DMS 273 treated with DMSO at 0.1 percent for 48 hours (cell line): ENCODE measurements at places on chromosomes 7 and 10.

DNA sequence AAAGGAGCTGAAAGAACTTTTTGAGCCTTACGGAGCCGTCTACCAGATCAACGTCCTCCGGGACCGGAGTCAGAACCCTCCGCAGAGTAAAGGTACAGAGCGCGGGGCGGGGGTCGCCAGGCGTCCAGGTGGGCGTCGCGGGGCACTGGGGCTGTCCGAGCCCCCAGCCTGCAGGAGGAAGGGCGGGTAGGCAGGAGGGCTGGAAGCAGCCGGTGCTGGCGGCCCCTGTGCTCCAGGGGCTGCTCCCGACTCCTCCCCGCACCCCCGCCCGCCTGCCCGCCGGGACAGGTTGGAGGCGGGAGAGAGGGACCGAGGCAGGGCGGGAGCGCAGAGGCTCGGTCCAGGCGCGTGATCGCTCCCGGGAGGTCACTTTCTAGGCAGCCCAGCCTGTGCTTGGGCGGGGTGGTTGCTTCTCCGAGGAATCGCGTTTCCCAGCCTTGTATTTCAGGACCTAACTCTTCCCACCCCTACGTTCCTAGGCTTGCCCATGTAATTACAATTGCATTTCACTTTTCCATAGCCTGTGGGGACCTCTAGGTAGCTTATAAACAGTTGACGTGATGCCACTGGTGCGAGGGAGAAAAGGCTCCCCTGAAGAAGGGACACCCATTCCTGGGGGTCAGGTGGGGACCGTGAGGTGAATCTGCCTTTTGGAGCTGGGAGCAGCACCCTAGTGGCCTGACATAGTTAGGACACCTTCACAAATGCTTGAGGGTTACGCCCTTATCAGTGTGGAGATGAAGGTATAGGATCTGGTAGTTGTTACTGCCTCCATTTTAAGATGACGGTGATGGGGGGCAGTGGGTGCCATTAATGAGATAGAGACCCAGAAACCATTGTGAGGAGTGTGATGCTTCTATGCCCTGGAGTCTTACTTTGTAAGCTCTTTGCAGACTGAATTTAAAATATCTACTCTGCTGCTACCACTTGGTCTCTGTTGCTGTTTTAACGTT lies 148.2 kb downstream of the CELF2 start:
- peak; percentile 15 for DNase-seq

- DNase-seq, result no peak
Observed at GRCh38 chr10:75417522-75417927, 13.9 kb upstream of the LRMDA start.

DNA sequence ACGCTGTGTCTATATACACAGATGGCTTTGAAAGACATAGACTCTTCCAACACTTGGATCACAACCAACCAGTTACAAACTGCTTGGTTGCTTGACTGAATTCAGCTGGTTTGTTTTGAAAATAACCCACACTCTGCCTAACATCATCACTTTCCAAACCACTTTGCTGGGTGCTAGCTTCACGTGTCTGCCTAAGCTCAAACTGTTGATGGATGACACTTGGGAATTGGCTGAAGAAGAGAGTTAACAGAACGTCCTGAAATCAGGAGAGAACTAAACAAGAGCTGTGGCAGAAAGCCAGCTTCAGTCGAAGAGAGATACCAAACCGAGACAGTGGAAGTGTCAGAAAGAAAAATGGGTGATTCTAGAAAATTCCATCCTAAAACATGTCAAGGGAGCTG lies 420.8 kb upstream of the AUTS2 start:
- no peak for DNase-seq

DNA sequence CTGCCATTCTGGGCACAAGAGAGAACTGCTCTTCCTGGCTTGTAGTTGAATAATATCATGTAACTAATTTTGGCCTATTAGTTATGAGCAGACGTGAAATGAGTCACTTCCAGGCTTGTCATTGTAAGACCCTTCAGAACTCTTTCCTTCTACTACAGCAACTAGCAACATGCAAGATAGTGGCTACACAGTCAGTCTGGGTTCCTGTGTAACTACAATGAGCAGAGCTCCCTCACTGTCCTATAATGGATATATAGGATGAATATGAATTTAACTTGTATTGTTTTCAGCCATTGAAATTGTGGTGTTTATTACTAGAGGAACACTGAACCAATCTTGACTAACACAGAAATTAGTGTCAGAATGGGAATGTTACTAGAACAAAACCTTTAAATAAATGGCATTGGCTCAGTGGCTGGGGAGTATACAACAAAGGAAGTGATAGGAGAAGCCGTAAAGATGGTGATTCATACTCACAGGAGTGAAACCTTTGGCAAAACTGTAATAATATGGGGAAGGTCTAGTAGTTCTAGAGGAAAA lies 2.9 kb upstream of the MTPN start:
- DNase-seq, result no peak

GRCh38 chr10:125029584-125030242 lies 87.8 kb downstream of the ZRANB1 start:
- no peak for DNase-seq

GRCh38 chr7:76238326-76238725 lies 36.6 kb downstream of the SRRM3 start:
- no peak for DNase-seq

DNA sequence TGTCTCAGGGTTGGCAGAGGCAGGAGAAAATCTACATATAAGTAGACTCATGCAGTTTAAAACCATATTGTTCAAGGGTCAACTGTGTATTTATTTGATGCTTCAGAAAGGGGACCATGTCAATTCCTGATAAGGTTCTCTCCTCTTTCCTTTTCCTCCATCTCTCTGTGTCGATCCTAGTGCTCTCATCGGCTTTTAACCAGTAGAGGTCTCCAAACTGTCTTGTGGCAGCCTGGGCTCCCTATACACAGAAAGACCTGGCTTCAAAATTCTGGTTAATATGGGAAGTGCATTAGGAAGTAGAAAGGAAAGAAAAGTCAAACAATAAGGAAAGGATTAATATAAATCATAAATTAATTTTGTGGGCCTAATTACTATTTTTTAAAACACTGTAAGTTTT lies 304.4 kb upstream of the C7orf33 start:
- DNase-seq, result peak; percentile 13

- no peak for DNase-seq
Observed at GRCh38 chr10:119367841-119368549, 160.6 kb downstream of the GRK5 start.

DNA sequence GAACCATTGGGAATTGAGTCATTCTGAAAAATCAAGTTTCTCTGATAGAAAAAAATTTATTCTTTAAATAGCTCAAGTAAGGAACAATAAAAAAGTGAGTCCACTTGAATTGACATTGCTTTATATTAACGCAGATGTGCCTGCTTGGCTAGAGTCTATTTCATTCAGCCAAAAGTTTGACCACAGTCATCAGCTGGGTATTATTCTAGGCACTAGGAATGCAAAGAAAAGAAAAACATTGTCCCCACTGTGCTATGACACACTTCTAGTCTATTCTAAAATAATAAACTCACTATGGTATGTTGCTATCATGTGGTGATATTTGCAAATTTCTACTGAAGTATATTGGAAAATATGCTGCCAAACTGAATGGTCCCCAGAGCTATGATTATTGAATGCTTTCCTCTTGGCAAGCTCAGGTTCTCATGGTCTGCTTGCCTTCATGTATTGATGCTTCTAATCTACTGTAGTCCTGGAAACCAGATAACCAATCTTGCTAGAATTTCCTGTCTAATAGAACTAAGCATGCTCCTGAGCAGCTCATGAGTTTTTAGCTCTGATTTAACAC lies 8.3 kb downstream of the SFRP4 start:
- DNase-seq, result no peak

DNA sequence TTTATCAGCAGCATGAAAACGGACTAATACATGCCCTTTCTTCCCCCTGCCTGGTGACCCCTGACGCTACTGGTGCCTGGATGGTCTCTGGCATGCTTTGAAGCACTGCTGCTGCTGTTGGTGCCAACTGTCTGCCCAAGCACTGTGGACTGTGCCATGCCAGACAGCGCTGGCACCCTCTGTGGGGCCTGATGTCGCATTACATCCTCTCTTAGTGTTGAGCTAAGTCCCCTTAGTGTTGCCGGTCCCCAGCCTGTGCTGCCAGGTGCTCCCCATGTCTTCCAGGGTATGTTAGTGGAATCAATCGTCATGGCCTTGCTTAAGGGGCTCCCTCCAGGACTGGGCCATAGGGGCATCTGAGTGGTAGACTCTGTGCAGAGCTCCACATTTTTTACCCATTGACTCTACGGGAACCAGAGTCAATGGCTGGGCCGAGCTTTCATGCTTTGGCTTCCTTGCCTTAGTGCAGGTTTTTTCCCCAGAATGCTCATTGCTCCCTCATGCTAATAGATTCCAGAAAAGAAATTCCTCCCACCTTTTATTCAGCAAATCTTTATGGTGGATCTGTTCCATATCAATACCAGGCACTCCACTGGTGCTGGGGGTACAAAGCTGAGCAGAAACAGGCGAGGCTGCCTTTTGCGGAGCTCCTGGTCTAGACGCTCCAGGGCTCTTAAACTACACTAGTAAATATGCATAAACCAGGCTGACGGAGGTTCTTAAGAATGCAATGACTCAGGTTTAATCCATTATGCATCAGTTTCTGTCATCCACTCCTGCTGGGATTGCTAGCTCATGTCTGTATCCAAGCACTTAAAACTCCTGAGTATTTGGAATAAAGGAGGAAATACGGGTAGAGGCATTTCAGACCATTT lies 21.8 kb upstream of the MRC1 start:
- DNase-seq, result peak; percentile 13

GRCh38 chr10:71622616-71623015 lies 97.0 kb downstream of the C10orf105 start:
- DNase-seq, result no peak

DNA sequence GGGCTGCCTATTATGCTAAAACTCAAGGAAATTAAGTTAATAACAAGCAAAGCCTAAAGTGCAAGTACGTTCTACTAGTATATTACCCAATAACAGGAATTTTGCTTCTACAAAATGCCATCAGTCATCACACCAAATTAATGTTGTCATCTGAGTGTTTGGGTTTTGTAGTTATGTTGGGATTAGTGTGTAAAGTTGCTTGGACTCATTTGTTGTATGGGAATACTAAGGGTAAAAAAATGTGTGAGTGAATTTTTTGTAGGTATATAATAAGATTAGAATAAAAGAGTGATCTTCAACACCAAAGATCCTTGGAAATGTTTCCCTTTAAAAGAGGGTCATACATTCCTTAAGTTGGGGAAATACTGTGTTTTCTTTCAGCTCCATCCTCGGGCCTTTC lies 38.6 kb downstream of the NRP1 start:
- no peak for DNase-seq

GRCh38 chr7:84923348-84923747 lies 263.5 kb downstream of the SEMA3D start:
- no peak for DNase-seq

DNA sequence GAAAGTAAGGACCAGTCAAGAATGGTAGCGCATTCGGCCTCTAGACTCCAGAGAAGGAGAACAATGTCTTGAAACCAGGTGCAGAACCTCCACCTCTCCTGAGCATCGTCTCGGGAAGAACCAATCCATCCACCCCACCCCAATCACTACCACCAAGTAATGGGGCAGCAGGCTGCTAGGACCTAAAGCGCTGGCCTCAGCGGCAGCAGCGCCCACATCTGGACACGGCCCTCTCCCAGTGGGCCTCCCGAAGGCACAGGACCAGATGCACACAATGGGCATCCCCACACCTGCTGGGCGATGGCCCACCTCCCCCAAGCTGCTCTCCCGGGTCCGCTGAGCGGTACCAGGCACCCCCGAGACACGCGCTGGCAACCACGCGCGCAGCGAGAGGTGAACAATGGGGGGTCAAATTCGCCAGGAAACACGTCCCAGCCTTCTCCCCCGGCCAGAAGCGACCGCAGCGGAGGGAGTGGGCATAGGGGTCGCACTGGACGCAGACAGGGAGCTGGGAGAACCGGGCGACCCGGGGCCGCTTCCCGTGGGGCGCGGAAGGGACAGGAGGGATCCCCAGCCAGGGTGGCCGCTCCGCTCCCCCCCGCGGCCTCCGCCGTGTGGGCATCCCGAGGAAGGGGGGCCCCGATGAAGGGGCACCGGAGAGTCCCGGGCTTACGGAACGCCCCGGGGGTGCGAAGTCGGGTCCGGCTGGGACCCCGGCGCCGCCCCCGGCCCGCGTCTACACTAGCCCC lies 506 bp downstream of the CTTNBP2 start:
- DNase-seq, result no peak

DNA sequence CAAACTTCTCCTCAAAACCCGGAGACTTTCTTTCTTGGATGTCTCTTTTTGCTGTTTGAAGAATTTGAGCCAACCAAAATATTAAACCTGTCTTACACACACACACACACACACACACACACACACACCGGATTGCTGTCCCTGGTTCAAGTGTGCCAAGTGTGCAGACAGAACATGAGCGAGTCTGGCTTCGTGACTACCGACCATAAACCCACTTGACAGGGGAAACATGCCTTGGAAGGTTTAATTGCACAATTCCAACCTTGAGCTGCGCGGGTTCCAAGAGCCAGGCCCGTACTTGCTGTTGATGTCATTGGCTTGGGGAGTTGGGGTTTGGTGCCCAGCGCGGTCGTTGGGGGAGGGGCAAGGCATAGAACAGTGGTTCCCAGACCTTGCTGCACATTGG lies 1.7 kb downstream of the EGFR start:
- DNase-seq, result no peak

GRCh38 chr7:137545059-137545716 lies 201.7 kb upstream of the PTN start:
- DNase-seq, result no peak

GRCh38 chr10:117138838-117139580 lies 939 bp upstream of the VAX1 start:
- no peak for DNase-seq

DNA sequence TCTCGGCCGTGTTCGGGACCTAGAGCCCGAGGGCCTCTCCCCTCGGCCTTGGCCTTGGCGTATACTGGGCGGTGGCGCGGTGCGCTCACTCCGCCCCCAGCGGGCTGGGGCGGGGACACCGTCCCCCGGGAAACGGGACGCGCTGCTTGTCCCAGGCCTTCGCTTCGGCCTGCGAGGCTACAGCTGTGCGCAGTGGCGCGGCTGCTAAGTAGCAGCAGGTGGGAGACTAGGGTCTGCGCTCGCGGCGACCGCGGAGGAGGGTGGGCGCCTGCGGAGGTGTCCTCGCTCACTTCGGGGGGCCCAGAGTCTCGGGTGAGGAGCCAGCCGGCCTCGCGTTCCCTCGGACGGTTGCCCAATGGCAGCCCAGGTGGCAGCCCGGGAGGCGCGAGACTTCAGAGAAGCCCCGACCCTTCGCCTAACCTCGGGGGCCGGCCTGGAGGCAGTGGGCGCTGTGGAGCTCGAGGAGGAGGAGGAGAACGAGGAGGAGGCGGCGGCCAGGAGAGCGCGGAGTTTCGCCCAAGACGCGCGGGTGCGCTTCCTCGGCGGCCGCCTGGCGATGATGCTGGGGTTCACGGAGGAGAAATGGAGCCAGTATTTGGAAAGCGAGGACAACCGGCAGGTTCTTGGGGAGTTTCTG lies at the start of gene DNAH11:
Gene DNAH11 (plus strand): TSS at position 149 of the 637 bp plus-strand sequence. CDS start 207 bp downstream, at position 356.
- DNase-seq, result no peak
